ENCODE measurements at places on chromosomes 4 and X.

DNA sequence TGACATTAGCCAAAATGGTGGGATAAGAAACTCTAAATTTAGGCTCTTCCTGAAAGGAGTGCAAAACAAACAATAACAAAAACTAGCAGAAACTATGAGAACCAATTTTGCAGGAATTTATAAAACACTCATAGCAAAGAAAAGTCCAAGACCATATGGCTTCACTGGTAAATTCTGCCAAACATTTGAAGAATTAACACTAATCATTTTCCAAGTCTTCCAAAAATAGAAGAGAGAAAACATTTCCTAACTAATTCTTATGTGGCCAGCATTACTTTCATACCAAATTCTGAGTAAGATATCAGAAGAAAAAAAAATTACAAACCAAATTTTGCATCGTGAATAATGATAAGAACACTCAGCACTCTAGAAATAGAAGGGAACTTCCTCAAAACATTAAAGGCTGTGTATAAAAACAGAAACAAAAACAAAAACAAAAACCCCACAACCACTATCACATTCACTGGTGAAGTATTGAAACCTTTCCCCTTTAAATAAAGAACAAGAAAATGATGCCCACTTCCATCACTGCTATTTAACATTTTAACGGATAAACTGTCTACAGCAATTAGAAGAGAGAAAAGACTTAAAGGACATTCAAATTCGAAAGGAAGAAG, 524.3 kb upstream of the GALNTL6 start:
- no peak for DNase-seq

DNA sequence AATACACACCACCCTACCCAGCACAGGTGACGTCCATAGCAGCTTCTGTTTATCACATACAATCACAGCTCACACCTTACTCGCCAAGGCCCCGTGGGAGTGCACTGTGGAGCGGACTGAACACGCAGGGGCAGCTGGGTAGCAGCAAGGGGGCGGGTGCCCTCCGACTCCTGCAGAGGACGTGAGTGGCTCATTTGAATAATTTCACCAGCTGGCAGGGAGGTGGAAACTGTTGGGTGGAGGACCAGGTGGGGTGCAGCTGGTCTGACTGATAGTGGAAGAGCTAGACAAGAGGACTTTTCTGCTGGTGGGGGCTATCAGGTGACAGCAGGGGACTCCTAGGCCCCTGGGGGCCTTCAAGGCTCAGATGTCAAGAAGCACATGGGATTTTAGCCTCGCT, 16.3 kb downstream of the MAN2B2 start:
- DNase-seq: no peak

- DNase-seq: peak; percentile 60
Measured at GRCh38 chrX:107710617-107711391, 64.8 kb downstream of the TSC22D3 start.

DNA sequence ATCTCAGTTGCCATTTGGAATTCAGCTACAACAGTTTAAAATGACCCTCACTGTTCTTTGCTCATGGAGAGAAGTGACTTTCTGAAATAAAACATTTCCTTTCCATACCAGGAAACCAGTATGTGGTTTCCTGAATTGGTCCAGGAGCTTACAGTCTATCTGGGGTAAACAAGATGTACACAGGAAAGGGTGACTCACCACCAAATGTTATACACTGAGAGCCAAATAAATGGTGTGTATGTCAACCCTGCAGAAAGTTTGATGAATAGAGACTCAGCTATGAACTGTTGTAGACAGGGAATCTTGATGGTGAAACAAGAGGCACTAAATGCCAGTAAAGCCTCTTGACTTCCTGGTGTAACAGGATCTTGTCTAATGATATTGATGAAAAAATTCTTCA, 100.4 kb downstream of the HS6ST2 start:
- no peak for DNase-seq

- no peak for DNase-seq
Measured at GRCh38 chr4:256492-256891, 48.8 kb downstream of the ZNF732 start.

GRCh38 chr4:15543537-15544247, 74.0 kb downstream of the CC2D2A start:
- DNase-seq: no peak

DNA sequence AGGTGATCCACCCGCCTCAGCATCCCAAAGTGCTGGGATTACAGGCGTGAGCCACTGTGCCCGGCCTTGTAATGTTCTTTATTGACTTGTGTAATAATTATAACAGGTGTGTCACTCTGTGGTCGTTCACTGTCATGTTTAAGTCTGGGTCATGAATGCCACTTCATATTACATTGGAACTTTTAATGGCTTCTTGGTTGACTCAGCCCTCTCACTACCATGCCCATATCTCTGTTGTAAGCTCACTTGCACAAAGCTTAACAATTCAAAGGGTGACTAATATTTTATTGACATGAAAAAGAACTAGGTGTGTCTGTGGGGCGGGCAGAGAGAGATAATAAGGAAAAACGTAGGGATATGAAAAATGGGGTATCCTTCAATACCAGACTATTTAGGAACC, 639.7 kb upstream of the ACTRT1 start:
- DNase-seq: no peak

DNA sequence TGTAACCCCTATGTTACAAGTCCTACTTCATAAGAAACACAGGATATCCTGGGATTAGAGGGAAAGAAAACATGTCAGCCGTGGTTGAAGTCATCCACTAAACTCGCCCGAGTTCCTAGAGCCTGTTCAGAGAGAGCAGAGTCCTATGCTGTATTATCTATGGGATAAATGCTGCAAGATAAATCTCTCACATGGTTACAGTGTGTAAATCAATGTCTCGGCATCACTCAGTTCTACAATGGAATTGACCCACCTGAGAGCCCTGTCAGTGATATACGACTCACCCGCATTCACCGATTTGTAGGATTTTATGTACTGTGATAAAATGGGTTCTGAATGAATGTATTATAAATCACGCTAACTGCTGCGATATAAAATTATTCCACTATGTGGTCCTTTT, 127.8 kb upstream of the ANXA3 start:
- no peak for DNase-seq

Data from heart right ventricle (tissue), 16 donors.